ENCODE measurements at places on chromosomes 1 and 21.

DNA sequence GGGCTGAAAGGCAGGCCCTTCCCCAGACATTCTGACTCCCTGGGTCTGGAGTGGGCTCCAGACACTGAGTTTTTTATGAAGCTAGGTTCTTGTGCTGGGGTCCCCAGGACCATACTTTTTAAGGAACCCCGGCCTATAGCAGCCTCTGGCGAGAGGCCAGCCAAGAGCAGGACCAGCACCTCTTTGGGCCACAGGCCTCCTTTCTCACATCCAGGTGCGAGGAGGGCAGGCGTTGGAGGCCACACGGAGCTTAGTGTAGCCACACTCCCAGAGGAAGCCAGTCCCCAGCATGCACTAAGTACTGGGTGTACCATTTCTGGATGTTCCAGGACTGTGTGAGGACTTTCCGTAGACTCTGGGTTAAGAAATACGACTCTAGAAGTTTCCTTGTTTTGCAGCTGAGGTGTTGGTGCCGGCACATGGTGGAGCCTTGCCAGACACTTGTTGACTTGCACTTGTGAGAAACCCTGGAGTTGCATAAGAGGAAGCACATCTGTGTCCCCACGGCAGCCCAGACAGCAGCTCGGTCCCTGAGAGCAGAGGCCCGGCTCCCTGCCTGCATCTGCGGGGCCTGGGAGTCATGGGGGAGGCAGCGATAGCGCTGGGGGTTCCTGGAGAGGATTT is 122.2 kb upstream of the VAMP3 start:
- no peak for DNase-seq

- no peak for DNase-seq
These were observed 465.6 kb downstream of the SIPA1L2 start for GRCh38 chr1:232164078-232164963.

GRCh38 chr1:66055092-66055491 is 262.4 kb downstream of the PDE4B start:
- DNase-seq, result no peak

DNA sequence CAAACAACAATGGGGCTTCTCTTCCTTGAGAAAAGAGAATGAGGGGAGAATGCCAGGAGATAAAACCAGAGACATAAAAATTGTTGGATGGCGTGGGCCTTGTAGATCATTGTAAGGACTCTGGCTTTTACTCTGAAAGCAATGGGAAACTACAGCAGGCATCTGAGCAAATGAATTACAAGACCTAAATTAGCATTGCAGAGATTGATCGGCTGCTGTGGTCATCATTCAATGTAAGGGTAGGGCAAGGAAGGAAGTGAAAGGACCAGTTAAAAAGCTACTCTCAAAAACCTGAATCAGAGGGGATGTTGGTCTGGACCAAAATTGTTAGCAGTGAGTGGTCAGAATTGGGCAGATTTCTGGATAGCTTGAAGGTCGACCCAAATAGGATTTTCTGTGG is 21.4 kb downstream of the FMO3 start:
- DNase-seq, result no peak

DNA sequence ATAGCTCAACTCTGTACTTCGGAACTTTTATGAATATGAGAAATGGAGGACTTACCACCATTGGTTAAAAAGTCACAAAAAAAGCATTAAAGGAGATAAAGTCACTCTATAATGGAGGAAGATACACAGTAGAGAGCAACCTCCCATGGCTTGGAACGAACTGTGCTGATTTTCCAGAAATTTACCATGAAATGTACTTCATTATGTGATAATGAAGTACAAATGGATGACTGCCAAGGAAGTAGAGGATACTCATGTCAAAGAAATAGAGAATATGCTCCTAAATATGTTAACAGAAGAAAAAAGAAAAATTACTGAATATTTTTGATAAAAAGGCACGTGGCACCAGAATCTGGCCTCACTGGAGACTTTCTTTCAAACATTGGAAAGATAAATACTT is 23.6 kb upstream of the PLA2G2E start:
- DNase-seq, result no peak

- DNase-seq, result no peak
These were observed 117.8 kb downstream of the SETD4 start for GRCh38 chr21:35942211-35943144.

GRCh38 chr1:67227196-67227595 is 60.9 kb downstream of the IL23R start:
- DNase-seq, result no peak

GRCh38 chr1:242428399-242429190 is 95.9 kb downstream of the PLD5 start:
- DNase-seq, result no peak

Measured in CD4-positive, alpha-beta T cell treated with Interleukin-12 subunit alpha and Interleukin-12 subunit beta, for 1 hour (primary cell).